Fibroblast of skin of scalp (primary cell): ENCODE measurements at places on chromosomes 2 and 18.

DNA sequence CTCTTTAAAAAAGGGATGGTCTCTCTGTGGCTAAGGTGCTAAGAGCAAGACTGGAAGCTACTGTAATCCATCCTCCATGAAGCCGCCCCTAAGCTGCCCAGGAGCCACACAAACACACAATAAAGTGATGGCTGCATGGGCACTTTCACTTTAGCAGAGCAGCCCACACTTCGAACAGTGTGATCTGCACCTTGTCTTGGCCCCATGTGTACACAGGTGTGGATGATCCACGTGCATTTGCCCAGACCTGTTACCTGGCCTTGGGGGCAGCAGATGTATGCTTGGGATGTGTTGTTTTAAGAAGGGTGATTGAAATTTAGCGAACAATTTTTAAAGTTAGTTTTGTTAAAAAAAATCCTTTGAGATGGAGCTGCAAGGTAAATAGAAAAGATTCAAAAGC, 39.9 kb downstream of the TMEM178A start:
- DNase-seq, result no peak

DNA sequence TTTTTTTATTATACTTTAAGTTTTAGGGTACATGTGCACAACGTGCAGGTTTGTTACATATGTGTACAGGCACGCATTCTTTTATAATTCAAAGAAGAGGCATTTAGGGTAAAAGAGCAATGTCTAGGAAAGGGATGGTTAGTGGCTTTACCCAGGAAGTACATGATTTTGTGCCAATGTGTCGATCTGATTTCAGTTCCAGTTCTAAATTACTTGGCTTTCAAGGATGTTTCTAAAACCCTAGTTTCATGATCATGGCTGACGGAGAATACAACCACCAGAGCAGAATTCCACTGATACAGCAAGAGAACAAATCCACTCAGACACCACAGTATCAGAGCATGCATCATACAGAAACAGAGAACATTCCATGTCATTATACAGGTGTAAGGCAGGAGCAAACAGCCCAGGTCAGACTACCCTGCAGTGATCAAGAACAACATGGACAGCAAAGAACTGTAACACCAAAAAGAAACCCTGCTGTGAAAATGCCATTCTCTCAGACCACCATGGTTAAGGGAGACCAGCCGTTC, 116.7 kb upstream of the STK17B start:
- DNase-seq, result no peak

DNA sequence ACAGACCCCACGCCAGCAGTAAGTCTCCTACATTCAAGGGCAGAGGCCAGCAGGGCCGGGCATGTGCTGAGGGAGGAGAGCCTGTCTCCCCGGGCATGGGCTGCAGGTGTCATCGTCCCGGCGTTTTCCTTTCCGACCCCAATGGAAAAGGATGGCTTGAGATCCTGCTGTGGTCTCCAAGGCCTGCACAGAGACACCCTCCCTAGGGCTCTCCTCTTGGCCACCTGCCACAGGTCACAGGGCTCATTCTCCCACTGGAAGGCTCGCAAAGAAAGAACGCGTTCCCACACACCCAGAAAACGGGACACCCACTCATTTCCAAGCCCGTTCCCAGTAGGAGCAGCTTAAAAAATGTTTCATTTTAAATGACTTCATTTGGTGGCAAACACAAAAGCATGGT, 41.0 kb downstream of the DIPK1C start:
- no peak for DNase-seq

GRCh38 chr2:1773883-1774282, 29.6 kb upstream of the PXDN start:
- no peak for DNase-seq

GRCh38 chr2:169822785-169823392, 1.8 kb downstream of the METTL5 start:
- DNase-seq, result no peak

GRCh38 chr18:45836242-45837205, 11.0 kb downstream of the SIGLEC15 start:
- no peak for DNase-seq

GRCh38 chr18:57839942-57840381, 36.8 kb upstream of the ATP8B1 start:
- DNase-seq, result peak; percentile 85

DNA sequence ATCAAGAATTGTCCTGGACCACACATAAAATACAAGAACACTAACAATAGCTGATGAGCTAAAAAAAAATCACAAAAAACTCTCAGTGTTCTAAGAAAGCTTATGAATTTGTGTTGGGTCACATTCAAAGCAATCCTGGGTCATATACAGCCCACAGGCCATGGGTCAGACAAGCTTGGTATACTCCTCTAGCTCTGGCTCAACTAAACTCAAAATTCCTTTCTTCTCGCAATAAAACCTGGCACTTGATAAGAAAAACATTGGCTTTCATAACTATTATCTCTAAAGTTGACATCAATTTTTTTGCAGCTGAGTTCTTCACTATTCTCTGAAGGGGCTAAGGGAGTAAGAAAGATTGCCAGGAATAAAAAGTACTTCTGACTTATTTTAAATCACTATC, 38.3 kb downstream of the FBXO48 start:
- DNase-seq, result no peak

GRCh38 chr2:231866450-231866849, 59.7 kb downstream of the NPPC start:
- no peak for DNase-seq

DNA sequence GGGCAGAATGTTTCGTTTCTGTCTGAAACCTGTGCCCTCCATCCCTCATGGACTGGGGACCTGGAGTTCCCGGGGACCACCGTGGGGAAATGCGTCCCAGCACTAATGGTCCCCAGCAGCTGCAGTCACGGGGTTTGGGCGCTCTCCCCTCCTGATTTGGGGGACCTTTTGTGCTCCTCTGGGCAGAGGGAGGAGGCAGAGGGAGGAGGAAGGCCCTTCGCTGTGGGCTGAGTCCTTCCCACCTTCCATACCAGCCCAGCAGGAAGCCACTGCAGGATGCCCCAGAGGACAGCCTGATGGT, 3.2 kb downstream of the GPR35 start:
- DNase-seq, result no peak
